ENCODE measurements at places on chromosomes 2 and 18.

DNA sequence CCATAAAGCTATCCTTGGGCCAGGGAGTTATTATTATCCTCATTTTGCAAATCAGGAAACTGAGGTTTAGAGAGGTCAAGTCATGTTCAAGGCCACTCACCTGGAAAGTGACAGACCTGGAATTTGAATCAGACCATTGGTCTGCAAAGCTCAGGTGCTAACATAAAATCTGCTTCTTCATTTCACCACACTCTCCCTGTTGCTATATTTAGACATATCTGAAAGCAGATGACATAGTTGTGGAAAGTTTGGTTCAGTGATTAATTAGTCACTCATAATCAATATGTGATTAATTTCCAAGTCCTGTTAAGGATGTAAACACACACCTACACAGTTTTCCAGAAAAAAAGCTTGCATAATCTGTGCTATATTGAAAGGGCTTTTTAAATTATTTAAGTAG, 57.4 kb downstream of the LINC00305 start:
- no peak for DNase-seq

DNA sequence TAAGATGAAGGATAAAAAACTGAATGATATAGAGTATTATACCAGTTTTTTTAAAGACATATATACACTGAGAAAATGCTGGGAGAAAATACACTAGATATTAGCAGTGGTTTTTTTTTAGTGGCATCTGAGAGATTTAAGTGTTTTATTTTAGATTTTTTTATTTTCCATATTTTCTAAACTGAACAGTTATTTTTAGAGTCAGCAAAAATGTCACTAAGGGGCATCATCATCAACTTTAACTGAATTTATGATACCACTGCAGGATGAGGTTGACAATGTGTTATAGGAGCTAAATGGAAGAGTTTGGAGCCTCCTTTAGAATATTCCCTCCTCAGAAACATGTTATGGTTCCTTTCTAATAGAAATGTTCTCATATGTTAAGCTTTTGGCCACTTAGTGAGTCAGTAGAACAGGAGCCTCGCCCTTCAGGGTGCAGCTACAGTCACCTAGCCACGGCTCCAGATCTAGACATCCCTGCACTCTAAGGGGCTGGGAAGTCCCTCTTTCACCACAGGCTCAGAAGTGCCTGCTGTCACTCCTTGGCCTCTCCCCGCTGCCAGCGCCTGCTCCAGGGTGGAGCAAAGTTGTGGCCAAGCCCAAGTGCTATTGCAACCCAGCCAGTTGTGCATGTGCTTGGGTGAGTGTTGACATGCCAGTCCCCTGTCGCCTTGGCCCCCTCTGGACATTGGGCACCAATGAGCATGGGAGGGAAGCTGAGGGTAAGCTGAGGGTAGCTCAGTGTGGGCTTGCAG, 210.7 kb upstream of the RASGRP3 start:
- no peak for DNase-seq

- no peak for DNase-seq
Measured at GRCh38 chr18:49677762-49678413, 116.0 kb downstream of the LIPG start.

- DNase-seq: no peak
Measured at GRCh38 chr2:9782197-9782719, 61.0 kb upstream of the TAF1B start.

GRCh38 chr2:152175012-152175367, 573 bp downstream of the STAM2 start:
- no peak for DNase-seq

DNA sequence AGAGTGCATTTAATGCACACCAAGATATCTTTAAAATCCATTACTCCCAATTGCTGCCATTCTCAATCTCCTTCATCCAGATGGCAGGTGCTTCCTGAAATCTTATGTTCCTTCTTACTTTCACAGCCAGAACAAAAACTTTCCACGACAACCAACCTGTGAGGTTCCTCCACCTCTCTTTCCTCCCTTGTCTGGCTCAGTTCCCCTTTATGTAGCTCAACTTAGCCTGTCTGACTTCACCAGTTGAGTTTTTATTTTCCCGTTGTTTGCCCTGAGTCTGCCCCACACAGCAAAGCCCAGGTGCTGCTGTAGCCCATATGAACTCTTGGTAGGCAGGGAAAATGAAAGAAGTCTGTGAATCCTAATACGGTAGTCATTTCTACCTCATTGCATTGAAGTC, 112.5 kb downstream of the MREG start:
- no peak for DNase-seq

- no peak for DNase-seq
Measured at GRCh38 chr2:182818501-182818900, 47.9 kb downstream of the FRZB start.

GRCh38 chr2:41024816-41025215, 572.9 kb upstream of the SLC8A1 start:
- DNase-seq: no peak

DNA sequence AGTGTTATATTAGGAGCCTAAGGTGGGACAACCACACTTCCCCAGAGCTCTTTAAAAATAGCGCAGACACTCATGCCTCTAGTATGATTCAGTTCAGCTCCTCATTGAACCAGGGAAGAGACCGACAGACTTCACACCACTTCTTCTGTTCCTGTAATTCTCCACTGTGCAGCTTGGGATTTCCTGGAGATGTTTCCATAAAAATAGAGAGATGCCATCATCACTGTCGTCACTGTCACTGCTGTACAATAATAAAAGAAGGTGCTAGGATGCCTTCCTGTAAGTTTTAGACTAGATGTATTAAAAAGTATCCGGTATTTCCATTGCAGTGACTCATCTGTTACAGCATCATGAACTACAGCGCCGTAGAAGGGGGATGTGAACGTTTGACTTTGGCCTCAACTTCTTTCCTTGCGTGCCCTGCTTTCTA, 110.9 kb downstream of the FAM210A start:
- no peak for DNase-seq

- no peak for DNase-seq
Measured at GRCh38 chr2:154537024-154537423, 161.5 kb upstream of the KCNJ3 start.

GRCh38 chr2:32668254-32668653, 40.4 kb downstream of the TTC27 start:
- no peak for DNase-seq

GRCh38 chr2:198883604-198884003, 574.1 kb downstream of the SATB2 start:
- no peak for DNase-seq

- DNase-seq: peak; percentile 44
Measured at GRCh38 chr2:109447251-109447661, 166.5 kb downstream of the SEPTIN10 start.

GRCh38 chr2:185537689-185538088, 200.9 kb upstream of the FSIP2 start:
- no peak for DNase-seq

DNA sequence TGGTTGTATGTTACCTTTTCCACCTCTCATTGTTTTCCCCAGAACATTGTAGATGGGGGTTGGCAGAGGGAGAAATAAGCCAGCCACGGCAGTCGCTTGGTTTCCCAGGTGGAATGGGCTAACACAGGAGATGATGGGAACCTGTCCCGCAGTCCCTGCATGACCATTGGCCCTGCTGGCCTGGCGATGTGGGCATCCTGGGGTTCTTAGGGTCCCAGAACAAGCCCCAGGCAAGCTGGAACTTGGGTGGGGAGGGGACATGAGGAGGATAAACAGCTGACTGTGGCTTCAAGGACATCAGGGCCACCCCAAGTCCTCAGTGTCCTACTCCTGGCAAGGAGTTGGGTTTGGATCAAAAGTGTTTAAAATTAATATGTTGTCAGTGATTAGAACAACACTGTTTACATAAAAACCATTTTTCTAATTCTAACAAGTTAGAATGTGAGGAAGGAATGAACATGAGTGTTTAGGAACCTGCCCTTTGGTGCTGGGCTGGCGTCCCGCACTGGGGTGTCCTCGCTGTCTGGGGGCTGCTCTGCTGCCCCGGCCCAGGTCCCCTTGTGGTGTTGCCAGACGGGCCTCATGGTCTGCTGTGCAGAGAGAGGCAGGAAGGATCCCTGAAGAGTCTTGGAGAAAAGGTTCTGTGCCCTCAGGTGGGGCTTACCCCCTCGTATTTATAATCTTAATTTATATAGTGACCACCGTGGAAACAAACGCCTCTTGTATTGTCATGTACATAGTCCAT, 95.1 kb downstream of the USP40 start:
- DNase-seq: no peak

DNA sequence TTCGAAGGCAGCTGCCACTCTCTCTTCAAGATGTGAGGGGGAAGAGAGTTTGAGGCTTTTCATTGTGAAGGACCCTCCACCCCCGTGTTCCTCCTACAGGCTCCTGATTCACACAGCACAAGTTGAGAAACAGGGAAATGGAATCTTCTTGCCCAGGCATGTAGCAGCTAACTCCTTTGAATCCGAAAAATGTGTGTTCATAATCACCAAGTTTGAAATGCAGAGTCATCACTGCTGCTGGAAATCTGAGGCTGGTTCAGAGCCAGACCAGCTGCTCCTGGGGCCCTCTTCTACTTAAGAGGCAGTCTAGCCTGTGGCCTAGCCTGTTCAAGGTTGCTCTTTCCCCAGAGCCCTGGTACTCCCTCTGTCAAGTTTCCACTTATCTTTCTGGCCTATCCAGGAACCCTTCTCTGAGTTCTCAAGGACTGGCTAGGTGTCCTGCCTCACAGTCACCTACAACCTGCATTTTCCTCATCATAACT, 166.4 kb downstream of the TMEM247 start:
- DNase-seq: no peak

DNA sequence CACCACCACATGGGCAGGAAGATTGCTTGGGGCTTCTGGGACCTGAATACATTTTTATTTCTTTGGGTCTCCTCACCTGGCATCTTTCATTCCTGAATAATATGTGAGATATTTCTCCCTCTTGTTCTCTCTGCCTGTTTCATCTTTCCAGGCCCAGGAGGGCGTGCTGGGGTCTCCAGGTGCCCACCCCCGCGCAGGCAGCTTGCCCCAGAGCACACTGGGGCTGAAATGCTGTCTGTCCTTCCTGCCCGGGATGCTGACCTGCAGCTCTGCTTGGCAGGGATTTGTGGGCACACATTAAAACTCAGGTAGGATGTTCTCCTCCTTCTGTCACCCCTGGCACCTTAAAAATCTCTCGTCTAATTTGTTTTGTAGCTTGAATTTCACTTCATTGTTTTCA, 39.7 kb upstream of the TEX51 start:
- no peak for DNase-seq

GRCh38 chr2:198100346-198100745, 296.0 kb downstream of the PLCL1 start:
- no peak for DNase-seq

DNA sequence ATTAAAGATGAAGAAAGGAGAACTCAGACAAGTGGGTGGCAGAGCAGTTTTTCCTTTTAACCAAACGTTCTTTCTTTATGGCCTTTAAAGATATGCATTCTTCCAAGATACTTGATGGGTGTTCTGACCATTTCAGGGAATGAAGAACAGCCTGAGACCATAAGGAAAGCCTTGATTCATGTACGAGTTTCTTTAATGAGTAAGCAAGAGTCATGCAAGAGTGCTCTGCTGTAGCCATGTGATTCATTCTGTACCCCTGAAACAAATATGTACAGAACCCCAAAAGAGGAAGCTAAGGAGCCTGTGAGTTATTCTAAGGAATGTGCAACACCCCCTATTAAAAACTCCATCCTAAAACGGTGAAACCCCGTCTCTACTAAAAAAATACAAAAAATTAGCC, 372.8 kb downstream of the MTX2 start:
- no peak for DNase-seq

DNA sequence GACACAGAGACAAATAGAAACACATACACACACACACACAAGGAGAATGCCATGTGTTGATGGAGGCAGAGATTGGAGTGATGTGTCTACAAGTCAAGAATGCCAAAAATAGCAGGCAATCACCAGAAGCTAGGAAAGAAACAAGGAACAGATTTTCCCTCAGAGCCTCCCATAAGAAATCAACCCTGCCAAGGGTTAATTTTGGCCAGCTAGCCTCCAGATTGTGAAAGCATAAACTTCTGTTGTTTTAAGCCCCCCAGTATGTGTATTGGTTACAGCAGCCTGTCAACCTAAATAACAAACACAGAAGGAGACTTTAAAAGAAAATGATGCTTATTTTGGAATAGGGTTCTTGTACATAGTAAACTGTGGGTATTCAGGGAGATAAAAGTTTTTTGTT, 5.6 kb upstream of the STK39 start:
- DNase-seq: no peak

GRCh38 chr2:197266477-197266876, 44.1 kb downstream of the ANKRD44 start:
- no peak for DNase-seq

DNA sequence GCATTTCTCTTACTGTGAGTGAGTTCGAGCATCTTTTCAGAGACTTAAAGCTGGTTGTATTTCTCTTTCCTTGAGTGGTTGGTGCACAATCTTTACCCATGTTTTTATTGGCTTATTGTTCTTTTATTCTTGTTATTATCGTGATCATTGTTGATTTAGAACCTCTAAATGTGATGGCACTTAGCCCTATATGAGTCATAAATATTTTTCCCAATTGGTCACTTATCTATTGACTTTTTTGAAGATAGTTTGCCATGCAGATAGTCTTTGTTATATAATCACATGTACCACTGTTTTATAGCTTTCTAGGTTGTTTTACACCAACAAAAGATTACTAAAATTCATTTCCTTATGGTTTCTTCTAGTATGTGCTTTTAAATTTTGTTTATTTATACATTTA, 141.6 kb upstream of the MSH6 start:
- DNase-seq: no peak

GRCh38 chr2:113857464-113857863, 32.4 kb upstream of the ACTR3 start:
- no peak for DNase-seq

- DNase-seq: no peak
Measured at GRCh38 chr2:152611458-152612231, 105.6 kb downstream of the PRPF40A start.

DNA sequence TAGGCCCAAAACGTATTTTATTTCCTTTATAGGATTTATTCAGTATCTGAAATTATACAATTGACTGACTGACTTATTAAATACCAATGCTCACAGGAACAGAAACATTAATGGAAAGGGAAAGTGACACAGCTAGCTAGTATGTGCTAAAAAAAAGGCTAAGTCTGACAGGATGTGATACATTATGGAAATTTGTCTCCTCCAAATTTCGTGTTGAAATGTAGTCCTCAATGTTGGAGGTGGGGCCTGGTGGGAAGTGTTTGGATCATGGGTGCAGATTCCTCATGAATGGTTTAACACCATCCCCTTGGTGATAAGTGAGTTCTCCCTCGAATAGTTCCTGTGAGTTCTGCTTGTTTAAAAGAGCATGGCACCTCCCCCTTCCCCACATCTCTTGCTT, 70.6 kb upstream of the WDR75 start:
- DNase-seq: no peak

GRCh38 chr2:68152681-68153347, 4.9 kb upstream of the PNO1 start:
- DNase-seq: no peak

Data from D721Med (cell line).